ENCODE measurements at places on chromosomes 12 and 14.

DNA sequence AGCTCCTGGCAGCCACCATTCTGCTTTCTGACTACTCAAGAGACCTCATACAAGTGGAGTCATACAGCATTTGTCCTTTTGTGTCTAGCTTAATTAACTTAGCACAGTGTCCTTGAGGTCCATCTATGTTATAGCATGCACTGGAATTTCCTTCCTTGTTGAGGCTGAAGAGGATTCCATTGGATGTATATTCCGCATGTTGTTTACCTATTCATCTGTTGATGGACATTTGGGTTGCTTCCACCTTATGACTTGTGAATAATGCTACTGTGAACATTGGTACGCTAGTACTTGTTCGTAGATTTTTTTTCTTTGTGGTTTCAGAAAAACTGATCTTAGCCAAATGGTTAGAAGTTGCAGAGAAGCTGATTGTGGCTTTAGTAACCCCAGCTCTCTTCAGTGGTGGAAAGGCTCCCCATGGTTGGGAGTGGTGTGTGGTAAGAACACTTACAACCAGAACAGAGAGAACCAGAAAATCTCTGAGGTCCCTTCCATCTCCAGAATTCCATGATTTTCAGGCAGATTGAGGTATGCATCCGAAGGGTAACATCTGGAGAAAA, 118.4 kb downstream of the SAMD4A start:
- no peak for DNase-seq

DNA sequence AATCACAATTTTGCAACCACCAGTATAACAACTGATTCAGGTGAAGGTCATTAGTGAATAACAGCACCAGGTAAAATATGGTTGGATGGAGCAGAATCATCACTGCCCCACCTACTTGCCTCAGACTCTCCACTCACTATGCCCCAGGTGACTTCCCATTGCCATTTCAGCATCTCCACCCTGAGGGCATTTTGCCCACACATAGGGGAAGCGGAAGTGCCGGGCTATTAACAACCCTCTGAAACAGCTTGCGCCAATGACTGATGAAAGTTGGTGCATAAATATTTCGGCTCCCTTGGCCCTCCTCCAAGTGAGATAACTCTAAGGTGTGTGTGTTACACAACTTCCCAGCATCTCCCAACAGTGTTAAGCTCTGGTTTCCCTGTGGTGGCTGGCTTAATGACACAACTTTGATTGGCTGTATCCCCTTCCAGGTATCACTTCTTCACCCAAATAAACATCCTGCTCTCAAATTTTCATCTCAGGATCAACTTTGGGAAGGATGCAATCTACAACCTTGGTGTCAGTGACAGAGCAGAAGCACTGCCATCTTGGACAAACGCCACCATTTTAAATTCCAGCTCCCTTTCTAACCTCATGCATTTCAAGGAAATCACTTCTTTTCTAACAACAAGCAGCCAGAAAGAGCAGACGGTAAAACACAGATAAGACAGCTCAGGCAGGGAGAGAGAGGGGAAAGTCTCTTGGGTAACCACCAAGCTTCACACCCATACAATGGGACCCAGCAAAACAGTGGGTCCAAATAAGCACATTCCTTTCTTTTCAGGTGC, 73.6 kb upstream of the PPP2R5C start:
- no peak for DNase-seq

- DNase-seq, result no peak
Observed at GRCh38 chr12:116642683-116643082, 83.5 kb downstream of the MAP1LC3B2 start.

GRCh38 chr12:102501773-102502172, 21.4 kb upstream of the IGF1 start:
- DNase-seq, result no peak

DNA sequence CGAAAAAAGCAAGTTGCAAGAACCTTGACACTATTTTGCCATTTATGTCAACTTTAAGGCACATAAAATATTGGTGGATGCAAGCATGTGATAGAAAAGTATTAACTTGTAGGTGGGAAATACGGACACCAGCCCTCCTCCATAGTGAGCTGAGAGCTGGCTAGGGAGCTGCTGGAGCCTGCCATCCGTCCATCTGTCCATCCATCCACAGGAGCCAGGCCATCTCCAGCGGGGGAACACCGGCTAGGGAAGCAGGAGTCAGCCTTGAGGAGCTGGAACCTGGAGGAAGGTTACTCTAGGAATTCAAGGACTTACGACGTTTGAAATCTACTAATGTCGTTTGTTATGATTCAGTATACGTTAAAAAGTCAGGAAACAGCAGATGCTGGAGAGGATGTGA, 120.7 kb upstream of the C14orf180 start:
- no peak for DNase-seq

Measured in activated T-cell treated with anti-CD3 and anti-CD28 coated beads for 1 hour (primary cell).